ENCODE measurements at places on chromosomes 16 and 17.

DNA sequence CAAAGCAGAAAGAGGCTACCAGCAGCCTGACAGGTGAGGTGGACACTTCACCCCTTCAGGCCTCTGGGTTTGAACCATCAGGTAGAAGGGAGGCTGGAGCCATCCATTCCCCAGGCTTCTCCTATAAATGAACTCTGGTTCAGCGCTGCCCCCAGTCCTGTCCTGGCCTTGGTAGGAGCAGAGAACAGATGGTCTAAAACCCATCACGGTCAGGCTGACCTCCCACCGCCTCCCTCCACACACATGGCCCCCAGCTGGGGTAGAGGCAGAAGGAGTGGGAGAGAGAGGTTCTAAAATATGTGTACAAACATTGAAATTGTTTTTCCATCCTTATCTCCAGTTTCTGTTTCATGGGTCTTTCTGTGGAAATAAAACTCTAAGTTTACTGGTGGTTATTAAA, 59.7 kb upstream of the DNAJA2 start:
- DNase-seq, result no peak

DNA sequence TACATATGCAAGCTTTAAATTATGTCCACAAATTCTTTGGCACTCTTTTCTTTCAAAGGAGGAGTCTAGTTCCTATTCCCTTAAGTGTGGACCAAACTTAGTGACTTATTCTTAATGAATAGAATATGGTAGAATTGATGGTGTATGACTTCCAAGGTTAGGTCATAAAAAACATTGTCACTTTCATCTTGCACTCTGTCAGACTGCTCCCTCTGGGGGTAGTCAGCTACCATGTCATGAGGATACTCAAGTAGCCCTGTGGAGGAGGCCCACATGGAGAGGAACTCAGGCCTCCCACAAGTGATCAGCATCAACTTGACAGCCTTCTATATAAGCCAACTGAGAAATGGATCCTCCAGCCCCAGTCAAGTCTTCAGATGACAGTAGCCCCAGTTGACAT, 58.0 kb upstream of the SCNN1B start:
- no peak for DNase-seq

- DNase-seq, result no peak
Measured at GRCh38 chr16:23535901-23536300, 21.2 kb downstream of the EARS2 start.

- no peak for DNase-seq
Measured at GRCh38 chr17:14312522-14312921, 11.6 kb downstream of the HS3ST3B1 start.

GRCh38 chr17:63035271-63035670, 69.2 kb downstream of the TANC2 start:
- DNase-seq, result no peak

GRCh38 chr17:74353446-74354060, 8.1 kb downstream of the BTBD17 start:
- DNase-seq, result no peak

Data from activated CD4-positive, alpha-beta T cell treated with anti-CD3 and anti-CD28 coated beads, Interleukin-2, amount 50 U/mL, for 24 hours (primary cell).